ENCODE measurements at places on chromosomes 5 and 9. TPM values are rescaled to one million over a fixed set of nuclear protein-coding genes. Genes with fewer than 3 reads are reported as not detected.

DNA sequence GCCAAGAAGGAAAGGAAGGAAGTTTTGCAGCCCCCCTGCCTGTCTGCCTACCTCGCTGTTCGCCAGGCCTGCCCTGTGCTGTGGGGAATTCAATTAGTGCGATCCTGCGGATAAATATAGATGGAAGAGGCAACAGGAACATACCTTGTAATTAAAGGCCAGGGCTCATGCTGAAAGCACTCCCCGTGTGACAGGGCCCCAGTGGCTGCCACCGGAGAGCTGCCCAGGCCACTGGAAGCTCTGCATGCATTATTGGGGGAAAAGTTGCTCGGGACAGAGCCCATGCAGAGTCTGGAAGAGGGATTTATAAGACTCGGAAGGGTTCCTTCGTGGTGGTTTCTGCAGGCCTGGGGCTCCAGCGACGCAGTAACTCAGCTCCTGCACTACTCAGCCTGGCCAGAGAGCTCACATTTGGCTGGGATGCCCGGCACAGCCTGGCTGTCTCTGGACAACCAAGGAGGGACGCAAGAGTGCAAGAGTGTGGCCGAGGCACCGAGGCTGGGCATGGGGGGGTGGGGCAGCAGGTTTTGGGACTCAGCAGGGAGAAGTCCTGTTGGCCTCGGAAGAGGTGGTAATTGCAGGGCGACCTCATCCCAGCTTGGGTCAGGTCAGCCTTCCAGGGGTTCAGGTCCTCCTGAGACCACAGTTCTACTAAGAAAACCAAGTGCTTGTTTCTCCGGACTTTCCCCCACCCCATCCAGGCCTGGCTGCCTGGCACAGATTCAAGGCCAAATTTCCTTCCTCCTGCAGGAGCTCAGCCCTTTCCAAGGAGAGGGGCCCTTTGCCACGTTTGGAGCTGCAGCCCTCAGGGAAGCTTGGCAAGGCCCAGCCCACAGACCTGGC lies 68.1 kb upstream of the GGTA1 start:
- no peaks in the 10 kb centered on the region for H3K27me3 ChIP-seq
- peaks cover 38% of the 10 kb centered on the region for H3K4me1 ChIP-seq
- peak overlapping the region; percentile 70 for H3K27ac ChIP-seq
- no peak for DNase-seq

The RFESD gene
- 0.87 TPM for total RNA-seq

The TMEM252 gene
- not detected for total RNA-seq

The PJA2 gene
- 107 TPM for total RNA-seq

The GNA14 gene
- 1.0 TPM for total RNA-seq

Data from astrocyte (in vitro differentiated cells and primary cell).